NCI-H446 (cell line): ENCODE measurements at places on chromosomes 11 and 22.

DNA sequence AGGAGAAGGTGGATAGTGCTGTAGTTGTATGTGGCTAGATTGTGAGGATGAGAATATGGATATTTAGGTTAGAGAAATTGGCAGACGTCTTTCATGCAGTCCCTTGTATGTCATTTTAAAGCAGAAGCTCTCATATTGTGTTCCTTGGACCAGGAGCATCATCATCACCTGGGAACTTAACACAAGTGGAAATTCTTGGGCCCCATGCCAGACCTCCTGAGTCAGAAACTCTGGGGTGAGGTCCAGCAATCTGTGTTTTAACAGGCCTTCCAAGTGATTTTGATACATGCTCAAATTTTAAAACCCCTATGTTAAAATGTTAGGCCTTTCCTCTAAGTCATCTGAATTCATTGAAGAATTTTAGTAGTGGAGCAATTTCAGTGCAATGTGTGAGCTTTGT is 34.8 kb downstream of the JHY start:
- no peak for DNase-seq

DNA sequence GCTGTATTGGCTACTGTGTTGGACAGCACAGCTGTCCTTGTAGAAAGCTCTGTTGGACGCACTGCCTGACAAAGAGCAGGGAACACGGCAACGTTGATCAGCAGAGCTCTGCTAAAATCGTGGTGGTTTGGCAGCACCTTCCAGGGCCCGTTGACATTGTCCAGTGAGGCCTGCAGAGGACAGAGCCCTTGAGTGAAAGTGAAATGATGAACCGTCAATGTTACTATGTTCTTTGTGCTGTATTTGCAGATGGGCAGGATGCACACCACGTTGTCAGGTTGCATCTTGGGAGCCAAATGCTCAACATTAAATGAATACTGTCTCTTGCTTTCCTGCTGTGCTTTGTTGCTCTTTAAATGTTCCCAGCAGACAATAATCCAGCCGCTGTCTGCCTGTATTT is 69.7 kb downstream of the NELL1 start:
- no peak for DNase-seq

DNA sequence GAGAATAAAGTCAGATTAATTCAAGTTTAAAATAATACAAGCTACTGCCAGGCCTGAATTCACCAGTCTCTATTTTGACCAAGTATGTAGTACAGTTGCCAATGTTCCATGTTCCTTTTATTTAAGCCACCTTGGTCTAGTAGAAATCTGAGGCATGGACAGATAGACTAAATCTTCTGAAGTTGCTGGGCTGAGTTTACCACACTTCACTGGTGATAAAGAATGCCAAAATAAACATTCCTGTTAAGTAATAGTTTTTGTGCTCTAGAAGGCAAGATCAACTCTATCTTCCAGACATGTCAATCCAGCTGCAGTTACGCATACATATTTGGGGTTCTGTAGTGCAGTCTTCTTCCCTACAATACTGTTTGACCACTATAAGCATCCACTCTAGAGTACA is 83.9 kb upstream of the C11orf87 start:
- no peak for DNase-seq

DNA sequence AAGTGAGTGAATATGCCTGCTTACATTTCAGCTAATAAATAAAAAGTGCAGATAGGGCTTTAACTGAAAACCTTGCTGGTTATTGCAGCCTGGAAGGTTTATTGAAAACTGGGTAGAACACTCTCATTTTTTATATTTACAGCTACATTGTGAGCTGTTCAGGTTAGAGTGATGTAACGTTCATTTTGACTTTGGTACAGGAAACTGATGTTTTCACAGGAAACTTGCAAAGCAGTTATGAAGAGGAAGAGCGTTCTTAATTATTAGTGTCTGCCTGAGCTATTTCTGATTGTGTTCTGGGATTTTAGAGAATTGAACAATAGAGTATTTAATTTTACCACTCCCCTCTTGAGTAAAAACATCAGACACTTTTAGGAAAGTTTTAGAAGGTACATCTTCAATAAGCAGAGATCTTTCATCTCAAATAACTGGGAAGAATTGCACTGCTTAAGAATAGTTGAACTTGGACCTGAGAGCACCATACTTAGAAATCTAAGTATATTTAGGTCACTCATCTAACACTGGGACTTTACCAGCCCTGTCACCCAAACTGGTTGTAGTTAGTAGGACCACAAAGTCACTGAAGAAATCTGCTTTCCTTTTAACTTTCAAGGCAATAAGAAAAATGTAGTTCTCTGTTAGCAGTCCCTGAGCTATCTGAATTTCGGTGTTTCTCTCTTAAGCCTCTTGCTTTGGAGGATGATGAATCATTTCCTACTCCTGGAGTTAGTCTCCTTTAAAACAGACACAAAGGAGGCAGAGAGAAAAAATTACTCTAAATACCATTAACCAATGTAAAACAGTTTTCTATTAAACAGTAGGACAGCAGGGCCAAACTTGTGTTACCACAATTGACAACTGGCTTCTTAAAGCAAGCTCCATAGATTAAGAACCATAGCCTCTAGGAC is 128.6 kb upstream of the DDI1 start:
- no peak for DNase-seq

GRCh38 chr11:117986981-117987574 is 884 bp downstream of the IL10RA start:
- DNase-seq = no peak

DNA sequence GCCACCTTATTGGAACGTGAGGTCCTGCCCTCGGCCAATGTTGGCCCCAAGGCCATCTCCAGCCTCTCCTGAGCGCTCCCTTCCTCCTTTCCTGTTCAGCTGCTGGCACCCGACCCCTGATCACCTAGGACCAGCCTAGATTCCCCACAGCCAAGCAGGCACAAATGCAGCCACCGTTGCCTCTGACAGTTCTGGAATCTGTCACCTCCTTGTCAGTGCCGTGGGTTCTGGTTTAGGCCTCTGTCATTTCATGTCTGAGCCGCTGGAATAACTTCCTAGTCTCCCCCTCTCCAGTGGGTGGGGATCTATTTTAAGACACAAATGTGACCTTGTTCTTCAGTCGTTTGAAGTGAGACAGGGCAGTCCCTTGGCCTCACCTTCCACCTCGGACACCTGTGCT is 29.7 kb downstream of the FADS3 start:
- no peak for DNase-seq

DNA sequence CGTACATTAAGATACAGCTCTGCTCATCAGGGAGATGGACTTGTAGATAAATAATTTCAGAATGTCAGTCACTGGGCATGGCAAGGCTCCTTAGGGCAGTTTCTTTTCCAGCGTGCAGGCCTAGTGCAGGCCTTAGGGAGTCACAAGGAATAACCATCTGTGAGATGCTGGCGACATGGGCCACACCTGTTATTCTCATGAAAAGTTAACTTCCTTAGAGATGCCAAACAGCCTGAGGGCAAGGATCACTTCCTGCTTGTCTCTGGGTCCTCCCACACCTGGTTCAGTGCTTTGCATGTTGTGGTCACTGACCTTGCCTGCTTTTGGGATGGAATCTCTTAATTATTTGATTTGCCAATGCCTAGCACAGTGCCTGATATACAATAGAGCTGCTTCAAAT is 70.6 kb downstream of the ST3GAL4 start:
- DNase-seq = no peak

DNA sequence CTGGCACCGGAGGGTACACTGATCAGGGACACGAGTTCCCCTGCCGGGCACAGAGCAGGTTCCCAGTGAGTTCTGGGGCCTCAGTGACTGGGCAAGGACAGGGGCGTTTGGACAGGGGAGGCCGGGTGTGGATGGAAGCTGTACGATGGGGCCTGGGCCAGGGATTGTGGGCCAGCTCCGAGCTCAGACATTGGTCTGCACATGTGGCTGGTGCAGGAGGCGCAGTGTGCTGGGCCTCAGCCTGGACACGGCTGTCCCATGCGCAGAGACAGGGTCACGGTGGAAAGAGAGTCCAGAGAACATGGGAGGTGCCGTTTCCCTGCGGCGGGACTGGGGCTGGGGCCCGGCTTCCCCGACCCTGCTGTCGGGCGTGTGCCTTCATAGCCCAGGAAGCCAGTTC is 60.7 kb downstream of the CDKN1C start:
- DNase-seq = no peak

DNA sequence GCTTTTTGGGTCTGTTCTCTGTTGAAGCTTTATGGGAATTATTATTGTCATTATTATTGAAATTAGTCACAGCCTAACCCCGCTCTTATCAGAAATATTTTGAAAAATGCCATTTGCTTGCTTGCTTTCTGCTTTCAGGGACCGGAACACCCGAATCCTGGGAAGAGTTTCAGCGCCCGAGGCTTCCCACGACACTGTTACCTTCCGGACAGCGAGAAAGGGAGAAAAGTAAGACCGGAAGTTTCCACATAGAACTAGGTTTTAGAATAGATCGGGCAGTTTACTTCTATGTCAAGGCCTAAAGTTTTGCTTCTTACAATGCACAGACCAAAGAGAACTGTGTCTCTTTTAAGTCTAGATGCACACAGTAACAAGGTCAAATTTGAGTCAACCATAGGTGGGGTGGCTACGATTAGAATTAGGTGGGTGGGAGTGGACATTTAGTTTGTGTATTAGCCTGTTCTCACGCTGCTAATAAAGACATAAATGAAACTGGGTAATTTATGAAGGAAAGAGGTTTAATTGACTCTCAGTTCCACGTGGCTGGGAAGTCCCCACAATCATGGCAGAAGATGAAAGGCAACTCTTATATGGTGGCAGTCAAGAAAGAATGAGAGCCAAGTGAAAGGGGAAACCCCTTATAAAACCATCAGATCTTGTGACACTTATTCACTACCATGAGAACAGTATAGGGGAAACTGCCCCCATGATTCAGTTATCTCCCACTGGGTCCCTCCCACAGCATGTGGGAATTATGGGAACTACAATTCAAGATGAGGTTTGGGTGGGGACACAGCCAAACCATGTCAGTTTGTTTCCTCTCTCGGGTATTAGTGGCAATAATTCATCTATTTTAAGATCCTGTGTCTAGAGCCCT is 12.9 kb downstream of the MPEG1 start:
- DNase-seq = no peak

- peak; percentile 51 for DNase-seq
Observed at GRCh38 chr11:12765428-12765827, 91.2 kb downstream of the TEAD1 start.

- no peak for DNase-seq
Observed at GRCh38 chr22:23557467-23557866, 22.6 kb downstream of the IGLL1 start.

GRCh38 chr22:19896665-19897355 is 42.1 kb upstream of the GNB1L start:
- DNase-seq = no peak

GRCh38 chr11:114295676-114296604 is at the start of gene NNMT:
NNMT (plus strand) TSS chr11:114296399; CDS start chr11:114296557, 158 bp downstream.
- no peak for DNase-seq

GRCh38 chr11:109914809-109915653 is 178.2 kb upstream of the ZC3H12C start:
- DNase-seq = no peak

DNA sequence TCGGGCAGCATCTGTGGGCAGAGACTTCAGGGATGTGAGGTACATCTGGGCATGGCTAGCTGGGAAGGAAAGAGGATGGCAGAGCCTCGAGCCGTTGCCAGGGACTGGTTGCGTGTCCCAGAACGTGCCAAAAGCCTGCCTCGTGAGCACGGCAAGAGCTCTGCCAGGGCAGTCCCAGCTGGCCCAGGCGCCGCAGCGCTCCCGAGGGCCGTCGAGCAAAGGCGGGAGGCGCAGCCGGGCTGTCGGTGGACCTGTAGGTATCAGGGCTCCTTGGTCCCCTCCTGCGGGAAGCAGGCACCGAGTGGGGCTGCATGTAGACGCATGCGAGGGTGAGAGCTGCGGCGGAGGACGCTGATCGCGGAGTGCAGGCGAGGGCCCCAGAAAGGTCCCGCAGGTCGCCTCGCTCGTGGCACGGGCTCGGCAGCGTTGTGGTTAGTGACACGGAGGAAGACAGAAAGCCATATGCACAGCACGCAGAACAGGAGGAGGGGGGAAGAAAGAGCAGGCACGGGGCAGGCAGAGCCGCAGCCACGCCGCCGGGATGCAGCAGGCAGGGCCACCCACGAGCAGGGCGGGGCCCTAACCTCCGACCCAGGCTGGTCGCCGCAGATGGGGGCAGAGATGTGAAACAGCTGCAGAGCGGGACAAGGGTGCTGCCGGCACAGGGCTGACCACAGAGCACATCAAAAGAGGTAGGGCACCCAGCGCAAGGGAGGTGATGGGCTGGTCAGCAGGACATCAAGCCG is 18.0 kb downstream of the LSP1 start:
- DNase-seq = no peak

DNA sequence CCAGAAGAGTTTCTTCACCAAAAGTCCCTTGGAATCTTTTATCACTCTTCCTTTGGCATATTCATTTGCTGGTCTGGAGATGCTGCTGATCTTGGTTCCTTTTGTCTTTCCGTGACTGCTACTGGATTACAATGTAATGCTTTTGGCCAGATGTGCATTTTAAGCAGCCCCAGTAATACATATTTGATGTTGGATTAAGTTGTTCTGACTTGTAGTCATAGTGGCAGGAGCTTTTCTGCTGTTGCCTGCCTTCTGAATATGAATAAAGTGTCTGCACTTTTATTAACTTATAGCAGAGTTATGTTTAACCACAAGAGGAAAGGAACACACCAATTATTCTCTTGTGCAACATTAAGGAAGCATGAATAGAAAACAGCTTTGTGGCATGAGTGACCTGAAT is 360.0 kb upstream of the DDI1 start:
- DNase-seq = no peak

- no peak for DNase-seq
Observed at GRCh38 chr11:94032725-94033124, 11.6 kb downstream of the HEPHL1 start.

DNA sequence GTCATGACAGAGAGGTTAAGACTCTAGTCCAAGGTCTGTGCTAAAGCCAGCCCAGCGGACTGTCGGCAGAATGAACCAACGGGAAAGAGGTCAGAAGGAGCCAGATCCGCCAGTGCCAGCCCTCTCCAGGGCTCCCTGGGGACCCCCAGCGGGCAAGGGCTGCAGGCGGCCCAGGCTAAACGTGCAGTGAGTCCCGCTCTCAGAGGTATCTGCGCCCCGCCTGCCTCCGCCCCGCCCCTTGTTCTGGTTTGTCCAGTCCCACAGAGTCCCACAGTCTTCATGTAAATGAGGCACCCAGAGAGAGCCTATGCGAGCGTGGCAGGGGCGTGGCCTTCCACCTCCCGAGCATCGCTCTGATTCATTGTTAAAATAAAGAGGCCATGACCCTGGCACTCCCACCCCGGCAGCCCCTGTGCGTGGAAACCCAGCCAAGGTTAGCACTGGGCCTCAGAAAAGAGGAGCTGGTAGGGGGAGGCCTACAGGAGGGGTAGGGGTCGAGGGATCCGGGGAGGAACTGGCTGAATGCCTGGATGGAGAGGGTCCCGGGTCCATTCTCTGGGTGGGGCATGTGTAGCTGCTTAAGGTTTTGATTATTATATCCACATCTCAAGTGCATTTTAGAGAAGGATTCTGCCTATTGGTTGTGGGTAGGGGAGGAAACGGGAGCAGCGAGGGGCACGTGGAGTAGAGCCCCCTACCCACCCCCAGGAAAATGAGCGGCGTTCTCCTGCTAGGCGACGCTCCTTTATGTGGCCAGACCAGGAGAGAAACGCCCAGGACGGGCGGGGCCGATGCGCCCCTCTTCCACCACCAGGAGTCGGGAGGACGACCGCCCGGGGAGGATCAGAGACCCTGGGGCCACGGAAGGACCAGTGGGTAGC is at the start of gene TRIOBP:
Gene TRIOBP (plus strand): TSS at position 392 of the 881 bp plus-strand sequence. CDS start 4,318 bp downstream, outside the sequence.
- DNase-seq = peak; percentile 94

- DNase-seq = no peak
Observed at GRCh38 chr22:23401111-23401909, 178.8 kb downstream of the IGLL1 start.

- DNase-seq = no peak
Observed at GRCh38 chr11:112769170-112769569, 192.1 kb upstream of the NCAM1 start.
